ENCODE measurements at places on chromosomes 7 and 10.

DNA sequence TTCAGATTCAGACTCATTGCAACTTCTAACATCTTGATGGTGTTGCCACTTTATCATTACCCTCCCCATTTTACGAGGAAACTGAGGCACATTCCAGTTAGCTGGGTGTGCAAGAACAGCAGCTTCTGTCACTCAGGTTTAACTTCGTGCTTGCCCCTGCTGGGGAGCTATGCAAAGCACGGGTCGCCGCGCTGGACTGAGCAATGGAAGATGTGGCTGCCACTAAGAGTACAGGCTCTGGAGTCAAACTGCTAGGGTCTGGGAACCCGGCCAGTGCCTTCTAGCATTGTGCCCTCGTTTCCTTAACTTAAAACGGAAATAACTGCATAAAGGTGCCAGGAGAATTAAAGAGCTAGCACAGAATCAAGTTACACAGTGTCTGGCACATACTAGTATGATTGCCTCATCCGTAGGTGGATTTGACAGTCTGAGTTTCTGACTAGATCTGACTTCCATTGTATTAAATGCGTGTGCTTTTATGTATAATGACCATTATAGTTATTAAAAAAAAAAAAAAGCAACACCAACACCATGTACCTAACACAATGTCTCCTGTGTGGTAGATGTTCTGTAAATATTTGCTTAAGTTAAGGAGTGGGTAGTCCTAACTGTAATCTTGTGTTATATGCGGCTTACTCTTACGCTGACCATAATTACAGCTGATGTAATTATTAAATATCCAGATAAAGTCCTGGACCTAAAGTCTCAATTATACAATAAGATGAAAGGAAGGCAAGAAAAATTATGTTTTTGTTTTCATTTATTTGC, 842 bp downstream of the ZNF22 start:
- peak; percentile 47 for DNase-seq

GRCh38 chr10:69056129-69056528, 31.8 kb upstream of the SRGN start:
- DNase-seq = no peak

DNA sequence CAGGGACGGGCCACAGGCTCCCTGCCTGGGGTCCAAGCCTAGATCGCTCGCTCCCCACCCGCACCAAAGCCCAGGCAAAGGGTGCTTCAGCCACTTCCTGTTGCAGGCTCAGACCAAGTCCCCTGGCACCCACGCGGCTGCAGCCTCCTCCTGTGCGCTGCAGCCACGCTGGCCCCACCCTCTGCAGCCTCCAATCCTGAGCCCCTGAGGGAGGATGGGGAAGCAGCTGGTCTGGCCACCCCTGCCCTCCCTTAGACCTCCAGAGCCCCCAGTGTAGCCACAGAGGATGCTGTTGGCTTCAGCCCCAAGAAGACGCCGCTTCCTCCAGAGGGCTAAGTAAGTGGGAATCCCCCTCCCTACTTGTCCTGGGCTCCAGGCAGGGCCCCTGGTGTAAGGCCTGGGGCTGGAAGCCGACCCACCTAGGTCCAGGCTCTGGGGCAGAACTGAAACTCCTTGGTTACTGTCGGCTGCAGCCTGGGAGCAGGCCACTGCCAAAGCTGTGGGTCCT, 9.4 kb downstream of the LIMK1 start:
- no peak for DNase-seq

DNA sequence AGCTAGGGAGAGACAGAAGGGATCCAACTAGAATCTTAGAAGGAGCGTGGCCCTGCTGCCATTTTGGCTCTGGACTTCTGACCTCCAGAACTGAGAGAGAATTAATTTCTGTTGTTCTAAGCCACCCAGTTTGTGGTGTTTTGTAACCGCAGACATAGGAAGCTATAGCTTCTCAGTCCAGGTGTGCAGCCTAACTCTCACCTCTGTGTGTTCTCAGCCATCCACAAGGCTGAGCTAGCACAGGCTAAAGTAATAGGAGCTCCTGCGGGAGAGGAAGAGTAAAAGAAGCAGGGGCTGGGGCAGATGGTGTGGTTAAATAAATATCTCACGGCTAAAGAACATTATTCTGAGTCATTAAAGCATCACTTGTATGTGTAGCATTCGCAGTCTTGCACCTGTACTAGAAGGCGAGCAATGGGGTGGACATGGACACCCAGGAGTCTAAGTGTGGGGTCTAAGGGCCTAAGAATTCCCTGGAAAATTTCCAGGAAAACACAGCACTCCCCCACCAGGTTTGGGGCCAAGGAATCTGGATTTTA, 94.1 kb downstream of the AOAH start:
- no peak for DNase-seq

GRCh38 chr10:102918817-102919245, 737 bp downstream of the CNNM2 start:
- peak; percentile 21 for DNase-seq

DNA sequence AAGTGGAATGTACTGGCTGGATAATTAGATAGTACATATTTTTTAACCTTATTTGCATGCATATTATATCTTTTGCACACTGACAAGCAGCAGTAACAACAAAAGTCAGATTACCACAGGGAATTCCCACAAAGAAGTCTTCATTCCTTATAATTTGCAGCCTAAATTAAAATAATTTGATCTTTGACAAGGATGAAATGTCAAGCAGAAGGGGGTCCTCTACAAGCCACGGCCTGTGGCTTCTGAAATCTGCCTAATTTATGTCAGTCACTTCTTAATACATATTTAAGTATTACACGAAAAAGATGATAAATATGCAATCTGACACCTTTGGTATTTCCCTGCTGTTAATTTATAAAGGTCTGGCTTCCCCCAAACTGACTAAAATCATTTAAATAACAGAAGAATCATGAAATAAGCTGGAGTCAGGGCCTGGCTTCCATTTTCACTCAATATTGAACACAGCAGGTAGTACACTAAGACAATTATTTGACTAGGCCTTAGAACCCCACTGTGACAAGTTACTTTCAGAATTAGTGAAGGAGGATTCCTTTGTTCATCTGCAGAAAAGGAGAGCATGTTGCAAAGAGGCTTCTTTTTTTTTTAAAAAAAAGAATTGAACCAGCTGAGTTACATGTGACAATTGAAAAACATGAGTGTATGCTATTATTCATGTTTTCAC, 351.1 kb upstream of the ETV1 start:
- no peak for DNase-seq

GRCh38 chr7:98174334-98175259, 36.6 kb upstream of the BHLHA15 start:
- no peak for DNase-seq

DNA sequence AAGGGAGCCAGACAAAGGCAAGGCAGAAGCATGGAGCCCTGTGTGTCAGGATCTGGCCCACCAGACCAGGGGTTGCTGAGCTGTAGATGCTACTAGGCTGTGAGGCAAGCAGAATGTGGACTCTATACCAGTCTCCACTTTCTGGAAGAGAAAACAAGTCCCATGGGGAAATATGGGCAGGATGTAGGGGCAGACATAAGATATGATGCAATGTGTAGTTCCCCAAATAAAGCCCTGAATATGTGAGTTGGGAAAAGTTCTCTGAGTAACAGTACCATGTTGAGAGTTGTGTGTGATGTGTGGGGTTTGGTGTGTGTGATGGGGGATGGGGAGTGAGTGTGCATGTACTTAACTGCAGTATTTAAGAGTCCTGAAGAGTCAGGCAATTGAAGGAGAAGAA, 62.3 kb downstream of the NPSR1 start:
- DNase-seq = no peak

DNA sequence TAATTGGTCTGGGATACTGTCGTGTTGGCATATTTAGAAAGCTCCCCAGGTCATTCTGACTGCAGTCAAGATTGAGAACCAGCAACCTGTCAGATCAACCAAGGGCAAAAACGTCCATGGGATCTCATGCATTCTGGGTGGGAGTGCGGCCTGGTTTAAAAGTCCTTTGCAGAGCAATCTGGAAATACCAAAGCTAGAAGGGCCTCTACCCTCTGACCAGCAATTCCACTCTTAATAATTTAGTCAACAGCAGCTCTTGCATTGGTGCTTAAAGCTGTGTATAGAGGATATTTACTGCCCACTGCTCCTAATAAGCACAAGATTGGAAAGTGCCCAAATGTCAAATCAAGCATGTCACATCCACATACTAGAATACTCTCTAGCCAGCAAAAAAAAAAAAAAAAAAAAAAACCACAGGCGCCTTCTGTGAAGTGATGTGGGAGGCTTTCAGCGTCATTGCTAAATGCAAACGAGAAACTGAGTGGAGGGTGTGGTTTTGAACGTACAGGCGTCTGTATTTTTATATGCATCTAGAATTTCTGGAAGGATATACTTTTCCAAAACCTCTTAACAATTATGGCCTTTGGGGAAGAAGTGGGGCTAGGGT, 44.8 kb upstream of the HSPA12A start:
- DNase-seq = no peak

GRCh38 chr10:131819241-131820072, 81.4 kb upstream of the PPP2R2D start:
- peak; percentile 3 for DNase-seq

- DNase-seq = no peak
Observed at GRCh38 chr7:141562543-141562942, 11.3 kb downstream of the AGK start.

DNA sequence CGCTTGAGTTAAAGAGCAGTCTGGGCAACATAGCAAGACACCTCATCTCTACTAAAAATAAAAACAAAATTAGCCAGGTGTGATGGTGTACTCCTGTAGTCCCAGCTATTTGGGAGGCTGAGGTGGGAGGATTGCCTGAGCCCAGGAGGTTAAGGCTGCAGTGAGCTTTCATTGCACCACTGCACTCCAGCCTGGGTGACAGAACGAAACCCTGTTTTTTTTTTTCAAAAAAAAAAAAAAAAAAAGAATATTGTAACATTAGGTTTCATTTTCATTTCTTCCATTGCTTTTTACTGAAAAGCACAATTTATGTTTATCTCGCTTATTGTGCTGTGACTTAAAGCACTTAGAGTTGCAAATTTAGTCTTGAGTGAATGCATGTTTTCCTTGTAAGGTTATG, 80.0 kb downstream of the MLLT10 start:
- DNase-seq = no peak

DNA sequence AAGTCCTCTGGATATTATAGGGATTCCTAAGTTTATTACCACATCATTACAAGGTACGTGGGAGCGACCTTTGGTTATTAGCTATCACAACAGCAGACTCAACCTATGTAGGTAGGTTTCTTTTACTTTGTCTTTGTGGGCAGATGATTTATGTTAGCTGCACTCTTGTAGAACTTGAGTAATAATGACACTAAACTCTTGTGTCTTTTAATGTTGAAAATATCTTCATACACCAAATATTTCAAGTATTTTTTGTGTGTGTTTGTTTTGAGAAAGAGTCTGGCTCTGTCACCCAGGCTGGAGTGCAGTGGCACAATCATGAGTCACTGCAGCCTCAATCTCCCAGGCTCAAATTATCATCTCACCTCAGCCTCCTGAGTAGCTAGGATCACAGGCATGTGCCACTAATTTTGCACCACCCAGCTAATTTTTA, 19.2 kb upstream of the SUPV3L1 start:
- DNase-seq = no peak

All from T-cell (primary cell).